B cell (primary cell): ENCODE measurements at places on chromosomes 3 and 15. TPM values are rescaled to one million over a fixed set of nuclear protein-coding genes. Genes with fewer than 3 reads are reported as not detected.

DNA sequence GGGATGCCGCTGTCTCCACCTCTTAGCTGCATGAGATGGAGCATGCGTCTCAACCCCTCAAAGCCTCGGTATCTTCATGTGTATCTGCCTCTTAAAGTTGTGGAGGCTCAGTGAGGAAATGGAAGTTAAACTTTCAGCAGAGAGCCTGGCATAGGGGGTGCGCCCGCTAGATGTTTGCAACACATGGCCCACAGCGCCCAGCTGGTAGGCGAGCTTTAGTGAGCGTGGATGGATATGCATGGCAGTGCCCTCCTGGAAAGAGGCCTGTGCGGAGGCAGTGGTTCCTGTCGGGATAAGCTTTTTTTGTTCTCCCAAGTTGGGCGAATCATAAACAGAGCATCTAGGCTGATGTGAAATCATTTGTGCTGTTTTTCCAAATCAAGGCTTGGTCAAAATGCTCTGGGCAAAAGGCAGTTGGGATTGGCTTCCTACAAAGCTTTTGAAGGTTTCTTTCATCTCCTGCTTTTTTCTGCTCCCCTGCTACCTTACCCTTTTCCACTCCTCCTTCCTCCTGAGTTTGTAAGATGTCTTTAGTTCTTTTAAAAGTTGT lies 272.4 kb upstream of the TPM1 start:
- DNase-seq: no peak

- DNase-seq: no peak
Observed at GRCh38 chr3:7658294-7658693, 797.4 kb downstream of the GRM7 start.

GRIP2 gene
- total RNA-seq: not detected in 2 replicates

- no peak for DNase-seq
Observed at GRCh38 chr3:196341137-196341536, 2.9 kb upstream of the TM4SF19 start.
